ENCODE measurements at places on chromosomes 16 and 17. TPM values are rescaled to one million over a fixed set of nuclear protein-coding genes. Genes with fewer than 3 reads are reported as not detected.

The ZSCAN10 gene
- not detected for total RNA-seq

The AANAT gene
- 0.34 TPM for total RNA-seq

The MGAT5B gene
- total RNA-seq = 19.9 TPM

The VEZF1 gene
- total RNA-seq = 46.3 TPM

The VPS35 gene
- total RNA-seq = 87.2 TPM

The JUP gene
- 119 TPM for total RNA-seq

The HOXB6 gene
- 3.3 TPM for total RNA-seq

The SIRT7 gene
- total RNA-seq = 41.4 TPM

The CDH11 gene
- 0.49 TPM for total RNA-seq

The VPS25 gene
- 121 TPM for total RNA-seq

The CHST5 gene
- 0.08 TPM for total RNA-seq
